NCI-H1417 treated with DMSO at 0.1 percent for 48 hours (cell line): ENCODE measurements at places on chromosomes 16 and 17.

DNA sequence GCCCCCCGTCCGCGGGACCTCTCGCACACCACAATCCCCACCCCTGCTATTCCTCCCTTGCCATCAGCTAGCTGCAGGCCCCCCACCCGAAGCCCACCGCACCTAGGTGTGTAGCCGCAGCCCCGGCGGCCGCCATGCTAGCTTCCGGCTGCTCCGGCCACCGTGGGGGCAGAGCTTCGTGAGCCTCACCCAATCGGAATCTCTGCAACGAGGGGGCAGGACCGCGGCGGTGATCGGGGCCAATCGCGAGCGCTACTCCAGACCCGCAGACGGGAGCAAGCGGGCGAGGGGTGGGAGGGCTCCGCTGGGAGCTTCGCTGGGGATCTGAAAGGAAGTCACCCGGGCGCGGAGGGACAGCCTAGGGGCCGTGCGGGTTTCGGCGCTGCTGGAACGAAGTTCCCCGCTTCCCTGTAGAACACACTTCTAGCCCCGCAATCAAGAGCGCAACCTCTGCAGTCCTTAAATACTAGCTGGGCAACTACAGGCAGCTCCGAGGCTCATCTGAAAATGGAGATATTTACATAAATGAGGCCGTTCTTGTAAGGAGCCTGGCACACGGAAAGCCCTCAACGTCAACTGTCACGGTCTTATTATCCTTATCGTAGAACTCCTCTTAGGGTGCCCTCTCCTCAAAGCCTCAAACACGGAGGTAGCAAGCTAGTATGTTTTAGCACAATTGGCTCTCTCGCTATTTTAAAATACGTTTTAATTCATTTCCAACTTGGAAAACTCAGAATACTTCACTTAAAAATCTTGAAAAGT, at the start of gene PIGS:
TSS of gene PIGS (minus strand) at position 164 of the 762 bp plus-strand sequence. CDS start at position 136, 28 bp downstream.
- peak; percentile 66 for DNase-seq

DNA sequence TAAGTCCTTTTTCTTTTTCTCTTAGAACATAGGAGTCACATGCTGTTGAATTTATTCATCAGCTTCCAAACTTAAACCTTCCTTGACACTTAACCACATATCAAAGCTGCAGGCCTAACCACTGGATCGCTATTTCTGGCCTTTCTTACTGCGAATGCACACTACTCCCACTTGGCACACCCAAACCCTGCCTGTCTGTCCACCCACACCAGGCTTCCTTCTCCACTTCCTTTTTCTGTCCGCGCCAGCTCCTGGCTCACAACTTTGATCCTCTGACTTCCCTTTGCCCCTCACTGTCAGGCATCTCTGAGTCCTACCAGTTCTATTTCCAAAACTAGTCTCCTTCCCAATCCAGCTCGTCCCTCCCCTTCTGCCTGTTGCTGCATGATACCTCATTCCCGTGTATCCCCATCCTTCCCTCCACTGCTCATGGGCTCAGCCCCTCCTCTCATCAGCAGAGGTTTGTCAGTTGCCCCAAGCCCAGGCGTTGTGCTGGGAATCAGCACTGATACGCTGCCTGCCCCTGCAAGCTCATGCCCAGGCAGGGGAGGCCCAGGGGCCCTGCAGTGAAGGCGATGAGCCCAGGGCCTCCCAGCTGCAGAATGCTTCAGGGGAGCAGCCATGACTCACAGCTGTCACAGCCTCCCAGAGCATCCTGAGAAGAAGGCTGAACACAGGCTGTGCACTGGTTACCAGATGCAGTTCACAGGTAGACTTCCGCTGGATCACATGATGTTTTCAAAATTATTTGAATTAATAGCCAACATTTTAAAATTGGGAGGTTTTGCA, 179.8 kb downstream of the KATNIP start:
- DNase-seq = no peak

- DNase-seq = no peak
These were observed 503.4 kb downstream of the MAF start for GRCh38 chr16:79097166-79097565.

DNA sequence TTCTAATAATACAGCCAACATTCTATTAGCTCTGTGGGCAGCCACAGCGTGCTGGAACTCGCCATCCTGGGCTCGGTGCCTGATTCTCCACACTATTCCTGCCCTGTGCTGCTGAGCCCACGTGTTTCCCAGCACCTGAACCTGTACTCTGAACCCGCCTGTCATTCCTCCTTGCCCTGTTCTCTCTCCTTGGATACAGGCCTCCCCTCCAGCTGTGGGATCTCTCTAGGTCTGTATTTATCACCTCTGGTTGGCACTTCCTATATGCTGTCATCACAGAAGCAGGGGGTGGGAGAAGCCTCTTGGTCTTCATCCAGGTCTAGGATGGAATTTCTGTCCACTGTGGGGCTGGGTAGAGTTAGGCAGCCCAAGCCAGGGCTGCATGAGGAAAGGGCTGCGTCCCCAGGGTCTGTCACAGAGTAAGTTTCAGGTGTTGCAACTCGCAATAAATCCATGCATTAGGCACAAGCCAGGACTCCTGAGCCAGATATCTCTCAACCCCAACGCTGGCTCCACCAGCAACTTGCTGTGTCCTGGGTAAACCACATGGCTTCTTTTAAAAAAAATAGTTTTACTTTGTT, 56.0 kb downstream of the ABAT start:
- no peak for DNase-seq

DNA sequence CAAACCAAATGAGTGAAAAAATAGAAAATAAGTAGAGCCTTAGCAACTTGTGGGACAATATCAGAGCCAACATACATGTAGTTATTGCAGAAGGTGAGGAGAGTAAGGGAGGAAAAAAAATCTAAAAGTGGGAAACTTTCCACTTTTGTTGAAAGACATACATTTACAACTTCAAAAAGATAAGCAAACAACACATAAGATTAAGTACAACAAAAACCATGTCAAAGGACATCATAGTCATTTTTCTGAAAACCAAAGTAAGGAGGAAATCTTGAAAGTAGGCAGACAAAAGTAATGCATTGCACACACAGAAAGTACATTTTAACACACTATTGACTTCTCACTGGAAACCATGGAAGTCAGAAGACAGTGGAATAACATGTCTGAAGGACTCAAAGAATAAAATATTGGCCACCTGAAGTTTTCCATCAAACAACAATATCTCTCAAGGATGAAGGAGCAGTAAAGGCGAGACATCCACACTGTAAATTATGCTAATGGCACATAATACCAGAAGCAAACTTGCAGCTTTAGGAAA, 291.9 kb downstream of the BCAS3 start:
- no peak for DNase-seq

DNA sequence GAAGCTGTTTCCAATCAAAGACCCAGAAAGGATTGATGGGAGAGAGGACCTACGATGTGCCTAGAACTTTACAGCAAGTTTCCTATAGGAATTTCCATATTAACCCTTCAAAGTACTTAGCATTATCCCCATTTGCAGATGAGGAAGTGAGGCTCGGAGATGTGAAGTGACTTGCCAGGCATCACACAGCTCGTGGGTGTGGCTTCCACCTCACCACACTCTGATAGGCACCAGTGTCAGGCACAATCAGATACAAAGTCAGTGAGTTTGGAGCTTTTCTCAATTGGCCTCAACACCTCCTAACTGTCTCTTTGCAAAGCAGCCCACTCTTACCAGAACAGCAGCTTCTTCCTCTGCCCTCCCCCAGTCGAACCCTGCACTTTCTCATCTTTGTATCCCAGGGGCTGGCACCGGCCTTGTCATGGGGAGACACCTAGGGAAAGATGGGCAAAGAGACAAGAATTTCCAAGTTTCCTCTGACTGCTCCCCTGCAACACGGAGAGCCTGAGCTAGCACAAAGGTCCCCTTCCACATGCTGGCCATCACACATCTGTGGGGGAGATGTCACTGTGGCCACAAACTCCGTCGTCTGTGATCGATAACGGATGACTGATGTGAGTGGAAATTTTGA, 37.4 kb upstream of the CCL1 start:
- DNase-seq = no peak

- DNase-seq = no peak
These were observed 2.3 kb downstream of the DDX19A start for GRCh38 chr16:70348991-70349390.

GRCh38 chr17:81542431-81543338, 9.5 kb downstream of the FAAP100 start:
- DNase-seq = no peak

DNA sequence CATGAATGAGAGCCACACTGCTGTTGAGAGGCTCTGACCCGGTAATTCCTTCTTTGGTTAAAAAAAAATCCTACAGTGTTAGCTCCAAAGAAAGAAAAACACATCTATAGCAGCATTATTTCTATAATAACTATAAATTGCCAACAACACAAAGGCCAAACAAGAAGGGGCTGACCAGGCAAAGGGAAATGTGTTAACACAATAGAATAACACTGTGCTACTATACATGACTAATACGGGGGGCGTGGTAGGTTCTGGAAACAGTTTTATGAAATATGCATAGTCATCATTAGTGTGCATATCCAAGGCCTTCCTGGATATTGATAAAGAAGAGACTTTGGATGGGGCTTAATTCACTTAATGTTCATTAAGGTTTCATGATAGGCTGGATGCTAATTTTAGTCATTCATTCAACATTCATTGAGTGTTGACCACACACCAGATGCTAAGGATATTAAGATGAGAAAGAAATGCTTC, 50.0 kb upstream of the CCL1 start:
- no peak for DNase-seq
